ENCODE measurements at places on chromosomes 16 and 17. TPM values are rescaled to one million over a fixed set of nuclear protein-coding genes. Genes with fewer than 3 reads are reported as not detected.

CARD14 gene
- 1.6 TPM for polyA plus RNA-seq

WNT9B gene
- 0.12 TPM for polyA plus RNA-seq

P2RX5 gene
- 0.43 TPM for polyA plus RNA-seq

ASGR1 gene
- polyA plus RNA-seq = 0.12 TPM

FBXL16 gene
- 3.0 TPM for polyA plus RNA-seq

SDR42E2 gene
- polyA plus RNA-seq = not detected

AANAT gene
- not detected for polyA plus RNA-seq

SRCIN1 gene
- 0.41 TPM for polyA plus RNA-seq

DNA sequence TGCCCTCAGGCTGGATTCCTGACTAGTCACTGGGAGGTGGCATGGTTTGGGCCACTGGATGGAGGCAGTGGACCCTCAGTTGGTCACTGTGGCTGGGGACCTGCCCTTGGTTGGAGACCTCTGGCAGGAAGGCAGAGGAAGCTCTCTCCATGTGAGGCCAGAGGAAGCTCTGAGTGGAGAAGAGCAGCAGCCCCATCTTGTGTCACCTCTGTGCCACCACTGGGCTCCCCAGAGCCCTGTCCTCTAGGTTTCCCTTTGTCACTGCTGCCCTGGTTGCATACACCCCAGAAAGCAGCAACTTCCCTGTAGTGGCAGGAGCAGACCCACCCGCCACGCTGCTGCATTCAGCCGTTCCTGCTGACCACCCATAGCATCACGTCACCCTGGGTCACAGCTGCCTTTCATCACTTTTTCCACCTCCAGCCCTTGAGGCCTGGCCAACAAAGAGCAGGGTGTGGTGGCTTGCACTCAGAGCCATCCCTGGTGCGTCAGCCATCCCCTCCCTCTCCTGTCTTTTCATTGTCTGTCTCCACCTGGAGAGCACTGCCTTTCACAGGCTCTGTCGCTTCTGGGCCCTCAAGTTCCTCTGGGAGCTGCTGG lies 11.9 kb downstream of the CTRL start:
- no peak for DNase-seq

- DNase-seq = peak; percentile 28
These were observed 241.6 kb downstream of the XYLT1 start for GRCh38 chr16:17229131-17229530.

DNA sequence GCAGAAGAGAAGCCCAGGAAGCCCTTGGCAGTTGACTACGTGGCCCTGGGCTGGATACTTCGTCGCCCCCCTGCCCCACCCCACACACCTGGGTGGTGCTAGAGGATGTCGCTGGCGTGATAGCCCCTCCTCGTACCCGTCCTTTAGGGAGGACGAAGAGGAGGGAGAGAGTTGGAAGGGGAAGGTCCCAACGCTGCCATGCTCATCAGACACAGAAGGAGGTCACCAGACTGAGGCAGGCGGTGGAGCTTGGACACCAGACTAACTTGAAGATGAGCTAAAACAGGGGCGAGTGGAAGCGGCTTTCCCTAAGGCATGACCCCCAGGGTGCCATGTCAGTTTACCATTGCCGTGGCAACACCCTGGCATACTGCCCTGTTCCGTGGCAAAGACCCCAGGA lies 11.0 kb downstream of the AIPL1 start:
- no peak for DNase-seq

GRCh38 chr16:26382586-26382985 lies 684.1 kb upstream of the C16orf82 start:
- DNase-seq = no peak

DNA sequence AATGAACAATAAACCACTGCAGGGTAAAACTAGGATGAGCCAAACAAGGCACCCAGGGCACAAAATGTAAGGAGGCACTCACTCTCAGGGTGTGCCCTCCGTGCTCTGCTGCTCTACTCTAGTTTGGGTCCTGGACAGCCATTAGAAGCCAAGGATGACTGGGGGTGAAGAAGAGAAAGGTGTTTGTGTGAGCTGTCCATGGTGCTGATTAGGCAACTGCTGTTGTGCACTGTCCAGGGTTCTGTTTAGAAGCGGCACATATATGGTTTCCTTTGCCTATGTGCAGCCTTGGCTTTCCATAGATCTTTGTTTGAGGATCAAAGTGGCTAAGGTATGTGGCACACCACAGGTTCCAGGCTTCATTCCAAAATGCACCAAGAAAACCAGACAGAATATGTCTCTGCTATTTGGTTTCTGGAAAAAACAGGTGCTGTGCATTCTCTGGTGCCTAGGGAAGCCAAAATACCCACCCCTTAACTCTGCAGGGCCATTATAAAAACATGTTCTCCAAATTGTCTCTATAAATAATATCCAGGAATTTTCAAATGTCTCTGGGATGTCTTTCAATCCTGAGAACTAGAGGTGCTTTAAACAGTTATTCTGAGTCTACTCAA lies 123.5 kb downstream of the CBLN1 start:
- peak; percentile 9 for DNase-seq

DNA sequence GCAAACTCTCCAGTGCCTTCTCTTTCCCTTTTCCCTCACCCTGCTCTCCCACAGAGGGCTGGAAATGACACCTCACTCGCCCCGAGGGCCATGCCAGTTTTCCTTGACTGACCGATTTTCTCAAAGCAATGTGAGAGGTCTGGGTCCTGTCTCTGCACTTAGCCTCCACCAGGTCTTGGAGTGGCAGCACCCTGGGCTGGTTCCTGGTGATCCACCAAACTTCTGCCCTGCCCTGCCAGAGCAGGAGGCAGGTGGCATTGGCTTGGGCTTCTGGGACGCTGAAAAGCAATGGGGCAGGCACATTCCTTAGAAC lies 97.5 kb downstream of the RAB11FIP4 start:
- DNase-seq = no peak

DNA sequence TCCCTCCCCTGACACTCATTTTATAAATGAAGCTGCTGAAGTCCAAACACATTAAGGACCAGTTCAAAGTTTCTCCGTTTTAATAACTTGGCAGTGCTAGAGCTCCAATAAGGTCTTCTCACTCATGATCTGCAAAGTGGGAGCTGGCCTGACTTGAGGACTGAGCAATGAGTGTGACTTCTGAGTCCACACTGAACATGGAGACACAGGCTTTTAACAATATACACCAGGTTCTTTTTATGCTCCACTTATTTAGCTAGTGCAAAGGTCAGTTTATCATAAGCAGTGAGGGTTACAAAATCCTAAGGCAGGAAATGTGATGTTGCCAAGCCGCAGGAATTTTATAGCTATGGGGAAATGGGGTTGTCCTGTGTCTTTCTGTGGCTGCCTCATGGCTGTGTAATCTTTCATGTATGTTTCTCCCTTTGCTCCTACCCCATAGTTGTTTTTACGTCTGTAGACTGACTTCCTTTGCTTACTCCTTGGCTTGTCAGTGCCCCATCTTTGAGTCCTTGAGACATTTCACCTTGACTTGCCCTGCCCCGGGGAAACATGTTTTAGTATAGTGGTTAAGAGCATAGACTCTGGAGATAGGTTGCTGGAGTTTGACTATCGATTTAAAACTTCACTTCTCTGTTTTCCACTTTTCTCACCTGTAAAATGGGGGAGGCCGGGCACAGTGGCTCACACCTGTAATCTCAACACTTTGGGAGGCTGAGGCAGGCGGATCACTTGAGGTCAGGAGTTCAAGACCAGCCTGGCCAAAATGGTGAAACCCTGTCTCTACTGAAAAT lies 12.2 kb upstream of the MMD start:
- DNase-seq = peak; percentile 61

DNA sequence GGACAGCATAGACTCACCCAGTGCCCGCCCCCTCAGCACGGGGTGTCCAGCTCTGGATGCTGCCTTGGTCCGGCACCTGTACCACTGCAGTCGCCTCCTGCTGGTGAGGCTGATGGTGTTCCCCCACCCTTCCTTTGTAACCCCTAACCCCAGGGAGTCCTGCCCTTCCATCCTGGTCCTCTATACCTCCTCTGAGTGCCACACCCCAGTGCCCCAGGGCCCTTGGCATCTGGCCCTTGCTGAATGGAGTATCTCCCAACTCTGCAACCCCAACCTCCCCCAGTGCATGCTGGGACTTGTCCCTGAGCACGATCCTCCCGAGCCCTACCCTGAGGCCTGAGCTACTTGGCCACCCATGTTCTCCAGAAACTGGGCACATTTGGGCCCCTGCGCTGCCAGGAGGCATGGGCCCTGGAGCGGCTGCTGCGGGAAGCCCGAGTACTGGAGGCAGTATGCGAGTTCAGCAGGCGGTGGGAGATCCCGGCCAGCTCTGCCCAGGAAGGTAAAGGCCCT lies 15.8 kb downstream of the RIPOR1 start:
- no peak for DNase-seq

DNA sequence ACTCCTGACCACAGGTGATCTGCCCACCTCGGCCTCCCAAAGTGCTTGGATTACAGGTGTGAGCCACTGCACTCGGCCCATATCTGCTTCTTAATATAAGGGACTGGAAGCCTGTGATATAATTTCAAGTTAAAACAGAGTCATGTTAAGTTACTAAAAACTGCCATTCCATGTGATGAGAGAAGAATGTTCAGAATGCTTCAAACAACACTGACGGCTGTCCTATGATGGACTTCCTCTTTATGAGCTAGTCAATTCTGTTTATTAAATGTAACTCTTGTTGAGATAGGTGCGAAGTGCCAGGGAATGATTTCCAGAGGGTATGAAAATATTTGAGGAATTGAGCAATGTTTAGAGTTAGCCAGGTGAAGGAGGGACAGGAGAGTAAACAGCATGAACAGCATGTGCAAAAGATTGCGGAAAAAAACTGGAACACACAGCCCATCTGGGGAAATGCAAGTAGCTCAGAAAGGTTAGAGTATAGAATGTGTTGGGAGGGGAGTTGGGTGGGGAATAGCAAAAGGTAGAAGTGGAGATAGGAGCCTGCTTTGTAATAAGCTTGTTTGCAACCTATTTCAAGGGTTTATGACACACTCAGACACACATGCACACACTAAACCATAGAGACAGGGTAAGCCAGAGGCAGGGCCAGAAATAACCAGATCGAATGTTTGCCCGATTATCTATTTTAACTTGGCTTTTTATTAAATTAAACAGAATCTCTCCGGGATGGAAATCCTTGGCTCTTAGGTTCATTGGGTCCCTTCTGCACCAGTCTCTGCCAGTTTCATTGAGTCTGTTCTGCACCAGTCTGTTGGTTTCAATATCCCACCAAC lies 135.6 kb upstream of the COX10 start:
- DNase-seq = no peak

All from keratinocyte (primary cell).